ENCODE measurements at places on chromosomes 5 and 9.
A peak's percentile ranks its signal among the peaks of the same experiment; 100 is the strongest.

GRCh38 chr5:110940136-110940535, 131.4 kb upstream of the TSLP start:
- no peak for DNase-seq

GRCh38 chr9:131636593-131636992, 91.3 kb downstream of the PRRT1B start:
- no peak for DNase-seq

DNA sequence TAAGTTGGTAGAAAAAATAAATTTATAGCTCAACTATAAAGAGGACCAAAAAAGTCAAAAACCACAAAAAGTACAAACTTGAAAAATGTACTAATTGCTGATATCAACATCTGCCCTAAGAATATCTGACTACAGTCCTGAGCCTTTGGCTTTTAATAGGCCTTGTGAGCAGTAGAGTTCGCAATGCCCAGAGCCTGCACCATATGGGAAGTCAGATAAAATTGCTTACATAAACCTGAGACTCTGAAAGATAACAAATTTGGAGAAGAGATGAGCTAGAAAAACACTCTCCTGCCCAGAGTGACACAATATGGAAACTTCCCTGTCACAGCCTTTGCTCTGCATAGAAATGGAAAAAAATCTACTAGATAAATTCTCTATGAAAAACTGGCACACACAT, 368.0 kb upstream of the GRIN3A start:
- no peak for DNase-seq

DNA sequence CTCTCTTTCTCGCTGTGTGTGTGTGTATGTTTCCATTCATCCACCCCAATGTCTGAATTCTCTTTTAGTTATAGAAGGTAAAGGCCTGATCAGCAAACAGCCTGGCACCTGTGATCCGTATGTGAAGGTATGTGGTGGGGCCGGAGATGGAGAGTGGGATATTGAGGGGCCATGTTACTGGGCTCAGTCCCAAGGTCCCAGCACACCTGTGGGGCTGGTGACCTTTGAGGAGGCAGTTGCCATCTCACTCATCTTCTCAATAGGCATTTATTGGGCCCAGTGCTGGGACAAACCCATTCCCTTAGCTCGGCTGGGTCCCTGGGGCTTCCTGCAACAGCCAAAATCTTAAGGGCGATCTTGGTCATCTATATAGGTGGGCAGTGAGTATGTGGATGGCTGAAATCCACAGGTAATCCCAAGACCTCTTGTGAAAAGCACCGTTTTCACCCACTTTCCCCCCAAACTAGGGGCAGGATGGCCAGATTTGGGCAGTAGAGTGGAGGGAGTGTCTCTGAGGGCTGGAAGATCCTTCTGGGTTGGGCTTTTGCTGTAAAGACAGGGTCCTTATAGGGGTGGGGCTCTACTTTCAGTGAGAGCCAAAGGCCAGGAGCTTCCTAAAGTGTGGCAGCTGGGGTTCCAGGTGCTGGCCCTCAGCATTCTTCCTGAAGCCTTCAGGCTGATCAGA, 19.6 kb downstream of the RGS3 start:
- no peak for DNase-seq

DNA sequence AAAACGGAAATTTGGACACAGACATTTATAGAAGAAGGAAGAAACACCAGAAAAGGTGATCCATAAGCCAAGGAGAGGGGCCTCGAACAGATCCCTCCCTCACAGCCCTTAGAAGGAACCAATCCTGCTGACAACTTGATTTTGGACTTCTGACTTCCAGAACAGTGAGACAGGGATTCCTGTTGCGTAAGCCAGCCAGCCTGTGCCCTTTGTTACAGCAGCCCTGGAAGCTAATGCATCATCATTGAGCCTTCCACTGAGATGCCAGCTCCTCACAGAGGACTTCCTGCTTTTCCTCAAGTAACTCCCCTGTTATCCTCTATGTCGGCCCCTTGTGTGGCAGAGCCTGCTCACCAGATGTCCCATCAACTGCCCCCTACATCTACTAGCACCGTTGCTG, 94.1 kb downstream of the JMY start:
- DNase-seq = peak; percentile 32

DNA sequence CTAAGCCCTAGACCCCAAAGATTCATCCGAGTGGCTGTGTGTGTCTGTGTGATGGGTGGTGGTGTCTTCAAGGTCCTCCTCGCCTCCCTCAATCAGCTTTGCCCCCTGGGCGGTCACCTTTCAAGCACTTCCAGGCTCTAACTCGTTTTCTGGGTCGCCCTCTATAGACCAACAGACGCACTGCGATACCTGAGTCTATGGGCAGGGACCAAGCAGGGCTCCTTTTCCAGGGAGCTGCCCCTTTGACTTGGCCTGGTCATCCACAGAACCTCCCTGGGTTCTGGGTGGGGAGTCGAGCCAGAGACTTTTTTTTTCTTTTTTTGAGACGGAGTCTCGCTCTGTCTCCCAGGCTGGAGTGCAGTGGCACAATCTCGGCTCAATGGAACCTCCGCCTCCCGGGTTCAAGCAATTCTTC, 1.1 kb downstream of the SLC27A4 start:
- peak; percentile 73 for DNase-seq

DNA sequence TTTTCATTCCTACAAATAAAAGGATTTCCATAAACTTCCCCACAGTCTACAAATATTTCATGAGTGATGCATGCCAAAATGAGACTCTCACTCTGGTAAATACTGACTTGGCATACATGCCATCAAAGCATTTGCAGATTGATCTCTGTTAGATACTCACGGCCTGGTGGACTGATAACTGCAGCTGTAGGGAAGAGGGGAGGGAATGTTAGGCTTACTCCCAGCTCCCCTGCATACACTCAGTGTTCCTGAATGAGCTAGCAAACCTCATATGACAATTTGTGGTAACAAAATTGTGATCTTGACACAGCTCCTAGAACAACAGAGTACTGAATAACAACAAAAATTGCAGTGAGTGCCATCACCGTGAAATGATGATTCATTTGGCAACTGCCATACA, 435.3 kb downstream of the NR2F1-AS1 start:
- DNase-seq = peak; percentile 17

GRCh38 chr9:88230612-88231011, 92.3 kb upstream of the SPATA31C2 start:
- DNase-seq = peak; percentile 2

- no peak for DNase-seq
These were observed 5.5 kb upstream of the SCGB3A1 start for GRCh38 chr5:180596668-180597231.

DNA sequence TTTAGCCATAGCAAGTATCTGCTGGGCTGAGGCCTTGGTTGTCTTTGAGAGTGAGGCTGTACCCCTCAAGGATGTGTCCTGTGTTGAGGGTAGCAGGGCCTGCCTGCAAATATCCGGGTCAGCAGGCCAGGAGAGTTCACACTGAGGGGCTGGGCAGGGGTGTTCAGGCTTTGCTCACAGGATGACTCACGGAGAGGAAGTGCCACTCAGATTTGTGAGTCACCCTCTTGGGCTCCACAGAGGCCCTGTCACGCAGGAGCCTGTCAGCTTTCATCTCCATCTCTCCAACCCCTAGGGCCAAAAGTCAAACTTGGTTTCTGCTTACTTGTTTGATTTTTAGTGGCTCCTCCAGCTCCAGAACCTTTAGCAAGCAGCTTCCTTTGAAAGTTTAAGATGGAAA, 211.5 kb downstream of the SEC61B start:
- DNase-seq = peak; percentile 63

DNA sequence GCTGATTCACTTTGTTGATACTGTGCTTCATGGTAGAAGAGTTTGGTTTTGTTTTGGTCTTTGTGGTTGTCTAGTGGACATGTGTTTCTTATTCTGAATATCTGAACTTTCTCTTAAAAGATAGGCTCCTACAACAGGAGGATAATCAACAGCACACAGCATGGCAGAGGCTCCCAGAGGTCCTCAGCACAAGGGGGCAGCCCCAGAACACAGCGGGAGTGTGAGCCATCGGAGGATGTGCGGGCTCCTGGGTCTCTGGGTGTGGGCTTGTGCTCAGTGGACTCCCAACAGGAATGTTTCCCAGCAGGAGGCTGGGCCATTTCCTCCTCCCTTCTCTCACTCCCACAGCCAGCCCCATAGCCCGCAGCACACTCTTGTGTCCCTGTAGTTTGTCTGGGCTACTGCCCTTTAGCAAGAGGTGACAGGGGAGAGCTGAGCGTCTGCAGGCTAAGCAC, 164.3 kb upstream of the OTULINL start:
- peak; percentile 66 for DNase-seq

DNA sequence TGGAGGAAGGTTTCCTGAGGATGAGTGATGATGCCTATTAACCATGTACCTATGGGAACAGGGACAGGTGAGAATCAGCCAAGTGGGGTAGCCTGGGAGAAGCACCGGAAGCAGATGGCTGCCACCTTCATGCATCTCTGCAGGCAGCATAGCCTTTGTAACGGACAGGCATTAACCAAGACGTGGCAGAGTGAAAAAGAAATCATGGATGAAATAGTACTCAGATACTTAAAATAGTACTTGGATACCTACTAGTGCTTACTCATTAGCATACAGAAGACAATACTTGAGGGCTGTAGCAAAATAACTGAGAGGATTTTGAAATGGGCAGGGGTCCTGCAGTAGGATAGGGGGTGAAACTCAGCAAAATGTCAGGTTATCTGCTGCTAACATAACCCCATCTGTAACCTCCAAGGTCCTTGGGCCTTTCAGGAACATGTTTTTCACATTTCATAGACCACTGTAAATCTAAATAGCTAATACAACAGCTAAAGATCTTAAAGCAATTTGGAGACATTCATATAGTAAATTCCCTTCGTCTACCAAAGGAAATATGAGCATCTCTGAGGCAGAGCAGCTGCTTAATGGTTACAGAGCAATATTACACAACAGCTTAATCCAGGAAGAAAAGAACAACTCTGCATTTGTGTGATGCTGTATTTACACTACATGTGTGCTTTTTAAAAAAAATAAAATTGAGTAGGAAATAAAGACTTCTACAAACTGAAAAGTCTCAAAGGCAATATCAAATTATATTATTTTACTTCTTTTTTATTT, 154.3 kb downstream of the NFIB start:
- peak; percentile 59 for DNase-seq

DNA sequence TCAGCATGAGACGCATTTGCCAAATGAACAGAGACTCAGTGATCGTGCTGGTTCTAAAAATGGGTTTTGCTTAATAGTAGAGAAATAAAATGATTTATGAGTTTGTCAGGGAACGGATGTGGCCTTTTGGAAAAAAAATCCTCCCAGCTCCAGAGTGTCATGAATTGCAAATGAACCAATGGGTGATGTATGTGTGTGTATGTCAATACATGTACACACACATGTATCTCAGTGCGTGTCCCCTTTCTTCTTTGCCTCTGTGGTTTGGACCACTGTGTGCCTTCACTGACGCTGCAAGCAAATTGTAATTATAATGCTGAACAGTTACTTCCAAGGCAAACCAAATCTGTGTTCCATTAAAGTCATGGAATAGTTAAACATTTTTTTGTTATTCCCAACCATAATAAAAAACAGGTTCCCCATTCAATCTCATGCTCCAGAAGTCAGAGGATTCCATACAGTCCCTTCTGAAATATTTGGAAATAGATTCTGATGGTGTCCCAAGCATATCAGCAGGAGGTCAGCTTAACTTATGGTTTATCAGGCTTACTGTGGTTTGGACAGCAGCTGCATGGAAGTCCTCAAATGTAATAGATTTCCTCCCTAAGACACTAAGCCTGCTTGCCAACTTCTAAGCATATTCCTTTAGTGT, 630.5 kb downstream of the ACTL7B start:
- DNase-seq = no peak

GRCh38 chr9:3468421-3469205, 57.2 kb downstream of the RFX3 start:
- no peak for DNase-seq

DNA sequence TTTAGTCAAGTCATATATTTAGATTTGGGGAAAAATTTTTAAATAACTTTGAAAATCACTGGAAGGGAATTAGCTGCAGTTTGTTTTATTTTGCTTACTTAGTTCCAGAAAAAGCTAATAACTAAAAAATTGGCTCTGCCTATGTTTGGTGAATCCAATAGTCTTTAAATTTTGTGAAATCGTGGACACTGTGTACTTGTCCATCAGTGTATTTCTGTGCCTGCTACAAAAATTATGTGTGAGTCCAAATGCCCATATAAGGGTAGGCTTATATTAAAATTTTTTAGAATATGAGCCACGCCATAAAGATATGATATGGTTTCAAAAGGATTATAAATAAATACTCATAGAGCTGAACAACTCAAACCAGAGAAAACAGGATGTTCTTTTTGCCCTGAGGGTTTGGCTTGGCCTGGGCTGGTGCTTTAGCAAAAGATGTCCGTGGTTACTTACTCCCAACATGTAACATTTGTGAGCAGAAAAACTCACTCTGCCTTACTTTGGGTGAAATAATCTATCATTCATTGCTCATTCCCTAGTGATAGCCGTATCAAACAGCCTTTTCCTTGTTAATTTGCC, 133.2 kb upstream of the PRLR start:
- no peak for DNase-seq

DNA sequence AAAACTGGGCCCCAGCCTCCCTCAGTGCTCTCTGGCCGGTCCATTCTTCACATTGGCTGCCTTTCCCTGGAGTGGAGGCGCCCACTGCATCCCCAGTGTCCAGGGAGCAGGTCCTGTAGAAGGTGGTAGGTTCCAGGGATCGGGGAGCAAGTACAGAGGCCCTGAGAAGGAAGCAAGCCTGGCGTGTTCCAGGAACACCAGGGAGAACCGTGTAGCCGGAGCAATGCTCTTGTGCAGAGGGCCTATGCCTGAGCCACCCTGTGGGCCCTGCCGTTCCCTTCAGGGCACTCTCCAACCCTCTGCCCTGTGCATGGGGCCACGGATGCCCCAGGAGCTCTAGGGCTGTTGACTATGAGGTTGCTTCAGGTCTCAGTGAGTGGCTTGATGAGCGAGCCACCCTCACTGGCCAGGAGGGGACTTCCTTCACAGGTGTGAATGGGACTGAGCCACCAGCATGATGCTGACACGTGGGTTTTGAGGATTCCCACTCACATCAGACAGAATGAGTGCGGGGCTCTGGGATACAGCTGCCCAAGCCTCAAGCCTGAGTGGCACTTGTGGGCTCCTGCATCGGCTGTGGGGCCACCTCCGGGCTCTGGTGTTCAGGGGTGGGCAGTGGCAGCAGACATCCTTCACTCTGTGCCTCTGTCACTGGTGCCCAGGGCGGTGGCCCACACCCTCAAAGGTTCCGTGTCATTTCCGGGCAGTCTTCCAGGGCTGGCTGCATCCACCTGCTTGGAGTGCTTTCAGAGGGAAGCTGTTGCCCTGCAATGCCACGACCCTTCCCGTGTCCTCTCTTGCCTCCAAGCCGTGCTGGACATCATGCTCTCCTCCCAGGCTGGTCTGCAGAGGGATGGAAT, 54.4 kb downstream of the ADAMTS2 start:
- no peak for DNase-seq

DNA sequence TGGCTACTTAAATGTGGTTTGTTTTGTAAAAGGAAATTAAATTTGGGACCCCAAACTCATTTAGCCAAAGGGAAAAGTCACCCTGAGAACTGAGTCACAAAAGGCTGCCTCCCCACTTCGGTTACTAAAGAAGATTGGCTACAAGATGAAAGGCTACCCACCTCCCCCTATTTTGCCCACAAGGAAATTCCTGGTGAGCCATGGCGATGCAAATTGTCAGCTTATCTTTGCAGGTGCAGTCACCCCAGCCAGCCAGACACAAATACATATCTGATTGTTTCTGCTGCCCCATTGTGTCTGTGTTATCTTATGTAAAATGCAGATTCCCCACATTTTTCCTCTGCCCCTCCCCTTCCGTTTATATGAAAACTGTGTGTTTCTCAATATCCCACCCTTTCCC, 8.9 kb downstream of the PAEP start:
- no peak for DNase-seq

- no peak for DNase-seq
These were observed 135.8 kb upstream of the SNX2 start for GRCh38 chr5:122639033-122639432.

Data from fibroblast of pulmonary artery (primary cell).